ENCODE measurements at places on chromosomes 13 and 19. TPM values are rescaled to one million over a fixed set of nuclear protein-coding genes. Genes with fewer than 3 reads are reported as not detected.
A peak's percentile ranks its signal among the peaks of the same experiment; 100 is the strongest.

DNA sequence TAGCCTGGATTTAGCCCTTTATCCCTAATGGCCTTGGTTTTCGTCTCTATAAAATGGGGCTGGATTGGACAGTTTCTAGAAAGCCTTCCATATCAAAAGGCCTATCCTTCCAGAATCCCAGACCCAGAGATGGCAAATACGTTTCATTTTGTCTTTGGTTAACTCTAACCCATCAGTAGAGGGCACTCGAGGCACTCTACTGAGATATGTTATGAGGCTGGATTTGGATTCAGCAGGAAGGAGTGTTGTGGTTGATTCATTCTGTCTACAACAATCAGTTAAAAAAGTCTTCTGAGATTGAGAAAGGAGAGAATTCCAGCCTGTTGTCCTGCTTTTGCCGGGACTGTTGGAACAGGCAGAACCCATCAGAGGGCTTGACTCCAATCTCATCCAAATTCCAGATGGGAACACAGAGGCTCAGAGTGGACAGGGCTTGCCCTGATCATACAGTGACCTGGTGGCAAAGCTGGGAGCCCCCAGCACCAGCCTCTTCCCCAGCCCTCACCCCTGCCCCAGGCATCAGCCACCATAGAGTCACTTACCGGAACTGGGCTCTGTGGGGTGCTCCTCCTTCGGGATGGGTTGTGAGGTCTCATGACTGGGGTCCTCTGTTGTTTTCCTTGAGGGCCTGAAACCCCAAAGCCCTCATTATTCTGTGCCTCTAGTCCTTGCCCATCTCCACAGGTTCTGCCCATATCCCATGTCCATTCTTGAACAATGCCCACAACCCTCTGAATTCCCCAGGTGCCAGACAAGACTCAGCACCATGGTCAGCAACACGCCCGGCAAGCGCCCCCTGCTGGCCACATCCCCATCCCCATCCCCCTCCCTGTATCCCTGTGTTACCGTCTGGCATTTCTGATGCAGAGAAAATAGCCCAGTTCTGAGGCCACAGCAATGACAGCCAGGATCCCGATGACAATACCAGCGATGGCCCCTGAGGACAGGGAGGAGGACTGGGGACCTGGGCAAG, 12.3 kb upstream of the ZNF180 start:
- DNase-seq = peak; percentile 59
- H3K4me3 ChIP-seq = no peak overlapping the region
- H3K27me3 ChIP-seq = peaks cover 64% of the 10 kb centered on the region
- H3K36me3 ChIP-seq = no peaks in the 10 kb centered on the region
- no peak overlapping the region for H3K27ac ChIP-seq

- peak overlapping the region; percentile 100 for H3K27ac ChIP-seq
- H3K4me3 ChIP-seq = peak overlapping the region; percentile 99
- H3K27me3 ChIP-seq = peaks cover 6% of the 10 kb centered on the region
- peaks cover 37% of the 10 kb centered on the region for H3K4me1 ChIP-seq
Measured at GRCh38 chr19:58572026-58572817, 913 bp downstream of the MZF1 start.

- peak overlapping the region; percentile 2 for H3K4me3 ChIP-seq
- DNase-seq = no peak
- H3K36me3 ChIP-seq = peaks cover 3% of the 10 kb centered on the region
- H3K27me3 ChIP-seq = no peaks in the 10 kb centered on the region
Measured at GRCh38 chr13:80126389-80127068, 214.4 kb downstream of the SPRY2 start.

The IGFL2 gene
- total RNA-seq = not detected

DNA sequence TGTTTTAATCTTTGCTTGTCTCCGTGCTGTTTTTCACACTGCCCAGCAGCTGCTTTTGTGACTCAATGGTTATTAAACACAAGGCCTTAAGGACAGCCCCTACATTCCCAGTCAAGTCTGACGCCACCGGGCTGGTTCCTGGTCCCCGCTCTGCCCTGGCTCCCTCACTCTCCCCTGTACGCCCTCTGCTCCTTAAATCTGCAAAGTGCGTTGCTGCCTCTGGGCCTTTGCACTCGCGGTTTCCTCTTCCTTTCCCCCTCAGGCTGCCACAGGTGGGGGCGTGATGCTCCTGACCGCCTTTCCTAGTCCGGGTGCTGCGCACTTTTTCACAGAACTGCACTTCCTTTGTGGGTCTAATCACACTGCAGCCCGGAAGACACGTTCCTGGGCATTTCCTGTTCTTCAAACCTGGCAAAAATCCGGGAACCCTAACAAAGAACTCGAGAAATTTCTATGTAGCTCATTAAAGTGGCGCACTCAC, 25.6 kb downstream of the NOSIP start:
- no peak overlapping the region for H3K4me3 ChIP-seq
- H3K27me3 ChIP-seq = no peaks in the 10 kb centered on the region
- DNase-seq = no peak
- H3K27ac ChIP-seq = no peak overlapping the region
- peaks cover 7% of the 10 kb centered on the region for H3K36me3 ChIP-seq

DNA sequence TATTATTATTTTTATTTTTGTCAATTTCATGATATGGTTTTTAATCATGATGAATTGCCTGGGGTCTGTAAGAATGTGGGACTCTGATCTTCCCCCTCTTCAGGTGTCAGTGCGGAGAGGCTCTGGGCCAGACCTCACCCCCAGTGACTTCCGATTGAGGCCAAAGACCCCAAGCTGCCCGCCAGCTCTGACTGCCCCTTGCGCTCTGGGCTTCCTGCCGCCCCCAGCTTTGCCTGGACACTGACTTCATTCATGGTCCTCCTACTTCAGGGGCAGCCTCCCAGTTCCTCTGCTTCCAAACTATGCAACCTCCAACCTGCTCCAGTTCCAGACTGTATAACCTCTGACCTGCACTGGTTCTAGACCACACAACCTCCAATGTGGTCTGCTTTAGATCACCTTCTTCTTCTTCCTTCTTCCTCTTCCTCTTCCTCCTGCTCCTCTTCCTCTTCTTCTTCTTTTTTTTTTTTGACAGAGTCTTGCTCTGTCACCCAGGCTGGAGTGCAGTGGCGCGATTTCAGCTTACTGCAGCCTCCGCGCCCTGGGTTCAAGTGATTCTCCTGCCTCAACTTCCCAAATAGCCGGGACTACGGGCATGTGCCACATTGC, 6.7 kb upstream of the PPP5C start:
- no peak for DNase-seq
- no peak overlapping the region for H3K27ac ChIP-seq

The S1PR5 gene
- 1.1 TPM for total RNA-seq

- DNase-seq = no peak
- no peaks in the 10 kb centered on the region for H3K36me3 ChIP-seq
- peaks cover 5% of the 10 kb centered on the region for H3K4me1 ChIP-seq
- H3K27me3 ChIP-seq = no peaks in the 10 kb centered on the region
Measured at GRCh38 chr13:98690348-98691022, 62.0 kb downstream of the SLC15A1 start.

- no peaks in the 10 kb centered on the region for H3K36me3 ChIP-seq
- DNase-seq = no peak
- no peaks in the 10 kb centered on the region for H3K27me3 ChIP-seq
- peaks cover 25% of the 10 kb centered on the region for H3K4me1 ChIP-seq
- H3K4me3 ChIP-seq = no peak overlapping the region
Measured at GRCh38 chr13:104008541-104009435, 942.6 kb upstream of the SLC10A2 start.

The HCN2 gene
- 0.84 TPM for total RNA-seq

DNA sequence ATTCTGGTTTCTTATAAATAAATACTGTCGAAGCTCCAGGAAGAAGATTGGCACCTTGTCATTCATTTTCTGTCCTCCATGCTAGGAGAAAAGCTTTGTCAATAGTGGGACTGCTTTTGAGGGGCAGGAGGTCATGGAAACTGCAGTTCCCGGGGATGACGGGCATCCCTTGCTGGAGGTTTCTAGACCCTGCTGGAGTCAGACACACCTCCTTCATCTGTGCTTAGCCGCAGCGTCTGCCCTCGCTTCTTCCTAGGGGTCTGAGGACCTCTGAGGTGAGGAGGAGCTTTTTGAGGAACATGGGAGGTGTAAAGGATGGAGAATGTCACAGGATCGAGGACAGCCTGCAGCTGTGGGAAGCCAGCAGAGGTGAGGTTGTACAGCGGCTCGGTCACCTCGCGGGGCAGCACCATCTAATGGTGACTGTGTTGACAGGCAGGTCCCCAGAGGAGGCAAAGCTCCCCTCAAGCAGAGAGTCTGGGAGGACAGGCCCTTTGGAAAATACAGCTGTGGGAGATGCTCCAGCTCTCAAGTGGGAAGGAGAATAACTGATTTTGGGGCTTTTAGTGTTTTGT, 172.7 kb upstream of the RNF113B start:
- no peak overlapping the region for H3K27ac ChIP-seq
- H3K27me3 ChIP-seq = no peaks in the 10 kb centered on the region
- H3K4me1 ChIP-seq = peaks cover 20% of the 10 kb centered on the region
- no peak for DNase-seq
- H3K4me3 ChIP-seq = no peak overlapping the region

- H3K27me3 ChIP-seq = no peaks in the 10 kb centered on the region
- peaks cover 6% of the 10 kb centered on the region for H3K36me3 ChIP-seq
- no peak overlapping the region for H3K27ac ChIP-seq
- DNase-seq = no peak
- H3K4me3 ChIP-seq = no peak overlapping the region
- peaks cover 55% of the 10 kb centered on the region for H3K4me1 ChIP-seq
Measured at GRCh38 chr19:6070720-6071485, 39.4 kb downstream of the RFX2 start.

- peaks cover 12% of the 10 kb centered on the region for H3K36me3 ChIP-seq
- H3K4me1 ChIP-seq = peaks cover 31% of the 10 kb centered on the region
- peak within 1 kb of the TSS; percentile 97 for H3K27ac ChIP-seq
- H3K4me3 ChIP-seq = peak within 1 kb of the TSS; percentile 99
Measured at GRCh38 chr19:12933287-12934072, at the start of gene FARSA. Gene FARSA, minus strand, starts transcription at chr19:12933711. Its CDS starts 15 bp downstream, at chr19:12933696.

DNA sequence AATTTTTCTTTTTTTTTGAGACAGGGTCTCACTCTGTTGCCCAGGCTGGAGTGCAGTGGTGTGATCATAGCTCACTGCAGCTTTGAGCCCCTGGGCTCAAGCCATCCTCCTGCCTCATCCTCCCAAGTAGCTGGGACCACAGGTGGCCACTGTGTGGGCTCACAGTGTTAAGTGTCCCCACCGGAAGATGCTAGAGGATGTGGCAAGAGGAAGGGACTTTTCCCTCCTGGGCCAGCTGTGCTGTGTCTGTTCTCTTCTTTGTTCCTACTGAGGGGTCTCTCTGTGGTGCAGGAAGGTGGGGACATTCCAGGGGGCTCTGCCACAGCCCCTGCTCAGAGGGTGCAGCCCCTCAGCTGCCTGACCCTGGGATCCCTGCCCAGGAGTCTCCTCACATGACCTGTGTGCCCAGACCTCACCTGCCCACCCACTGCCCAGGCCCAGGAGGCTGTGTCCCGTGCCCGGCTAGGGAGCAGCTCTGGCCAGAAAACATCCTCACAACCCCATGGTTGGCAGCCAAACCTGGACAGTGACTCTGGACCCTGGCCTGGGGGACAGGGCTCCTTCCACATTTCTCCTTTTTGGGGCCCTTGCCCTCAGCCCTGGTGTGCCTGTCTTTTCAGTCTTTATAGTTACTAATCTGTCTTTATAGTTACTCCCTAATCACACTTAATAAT, 14.4 kb upstream of the ANKRD10 start:
- no peaks in the 10 kb centered on the region for H3K36me3 ChIP-seq
- H3K27me3 ChIP-seq = peaks cover 29% of the 10 kb centered on the region
- H3K27ac ChIP-seq = no peak overlapping the region
- DNase-seq = no peak
- no peaks in the 10 kb centered on the region for H3K4me1 ChIP-seq

DNA sequence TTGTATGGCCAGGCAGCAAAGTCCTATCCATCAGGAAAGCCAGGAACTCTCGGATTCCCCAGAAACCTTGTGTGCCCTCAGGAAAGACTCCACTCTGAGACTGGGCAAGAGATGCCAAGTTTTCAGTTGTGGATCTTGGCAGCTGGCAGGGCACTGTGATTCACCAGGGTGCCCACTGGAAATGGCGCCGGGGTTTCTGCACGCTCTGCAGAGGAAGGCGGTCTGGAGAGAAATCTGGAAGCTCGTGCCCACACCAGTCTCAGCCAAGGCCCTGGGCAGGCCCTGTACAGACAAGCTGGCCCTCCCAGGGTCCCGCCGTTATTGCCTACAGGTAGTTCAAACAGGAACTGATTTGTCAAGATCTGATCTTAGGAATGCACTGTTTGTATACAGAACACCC, 4.9 kb downstream of the NAPA start:
- peaks cover 27% of the 10 kb centered on the region for H3K4me1 ChIP-seq
- H3K36me3 ChIP-seq = no peaks in the 10 kb centered on the region
- H3K27me3 ChIP-seq = no peaks in the 10 kb centered on the region
- DNase-seq = no peak
- no peak overlapping the region for H3K27ac ChIP-seq
- peak overlapping the region; percentile 22 for H3K4me3 ChIP-seq

GRCh38 chr13:111474136-111475002, 153.9 kb downstream of the TEX29 start:
- H3K4me1 ChIP-seq = no peaks in the 10 kb centered on the region
- DNase-seq = peak; percentile 20
- no peak overlapping the region for H3K27ac ChIP-seq
- no peak overlapping the region for H3K4me3 ChIP-seq
- H3K36me3 ChIP-seq = no peaks in the 10 kb centered on the region
- no peaks in the 10 kb centered on the region for H3K27me3 ChIP-seq

DNA sequence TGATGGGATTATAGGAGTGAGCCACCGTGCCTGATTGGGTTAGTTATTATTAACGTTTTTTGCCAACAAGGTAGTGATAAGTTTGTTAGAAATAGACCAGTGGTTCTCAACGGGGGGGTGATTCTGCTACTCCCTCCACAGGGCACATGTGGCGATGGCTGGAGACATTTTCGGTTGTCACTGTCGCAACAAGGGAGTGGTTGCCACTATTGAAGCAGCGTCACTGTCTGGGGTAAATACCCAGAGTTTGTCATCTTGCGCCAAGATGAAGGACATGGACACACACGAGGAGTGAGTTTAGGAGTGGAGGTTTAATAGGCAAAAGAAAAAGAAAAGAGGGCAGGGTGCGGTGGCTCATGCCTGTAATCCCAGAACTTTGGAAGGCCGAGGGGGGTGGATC, 18.9 kb downstream of the ADGRE3 start:
- peaks cover 70% of the 10 kb centered on the region for H3K27me3 ChIP-seq
- no peak overlapping the region for H3K4me3 ChIP-seq
- no peaks in the 10 kb centered on the region for H3K36me3 ChIP-seq
- no peaks in the 10 kb centered on the region for H3K4me1 ChIP-seq
- H3K27ac ChIP-seq = no peak overlapping the region

The VSTM2B gene
- total RNA-seq = not detected

DNA sequence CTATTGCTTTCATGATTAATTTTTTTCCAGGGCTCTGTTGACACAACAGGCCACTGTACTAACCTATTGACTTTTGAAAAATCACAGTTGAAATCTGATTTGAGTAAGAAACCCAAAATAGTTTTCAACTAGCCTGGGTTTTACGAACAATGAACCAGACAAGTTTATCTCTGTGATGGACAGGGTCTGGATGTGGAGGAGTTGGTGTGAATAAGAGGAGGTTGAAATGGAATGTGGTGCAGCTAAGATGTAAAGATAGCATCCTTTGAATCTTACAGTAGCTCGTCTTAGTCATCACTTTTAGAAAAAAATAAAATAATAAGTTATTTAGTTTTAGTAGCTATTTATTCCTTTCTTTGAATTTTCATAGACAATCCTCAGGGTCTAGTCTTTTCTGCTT, 8.3 kb upstream of the OXGR1 start:
- no peaks in the 10 kb centered on the region for H3K4me1 ChIP-seq
- H3K27ac ChIP-seq = no peak overlapping the region
- no peak overlapping the region for H3K4me3 ChIP-seq
- H3K27me3 ChIP-seq = peaks cover 27% of the 10 kb centered on the region
- H3K36me3 ChIP-seq = no peaks in the 10 kb centered on the region

GRCh38 chr19:40623403-40624251, 22.5 kb downstream of the LTBP4 start:
- H3K36me3 ChIP-seq = peaks cover 25% of the 10 kb centered on the region
- H3K27me3 ChIP-seq = peaks cover 4% of the 10 kb centered on the region
- peaks cover 13% of the 10 kb centered on the region for H3K4me1 ChIP-seq
- no peak for DNase-seq
- H3K4me3 ChIP-seq = no peak overlapping the region

All from neural crest cell (in vitro differentiated cells).